DMS79 (cell line): ENCODE measurements at places on chromosomes 2 and 18.

DNA sequence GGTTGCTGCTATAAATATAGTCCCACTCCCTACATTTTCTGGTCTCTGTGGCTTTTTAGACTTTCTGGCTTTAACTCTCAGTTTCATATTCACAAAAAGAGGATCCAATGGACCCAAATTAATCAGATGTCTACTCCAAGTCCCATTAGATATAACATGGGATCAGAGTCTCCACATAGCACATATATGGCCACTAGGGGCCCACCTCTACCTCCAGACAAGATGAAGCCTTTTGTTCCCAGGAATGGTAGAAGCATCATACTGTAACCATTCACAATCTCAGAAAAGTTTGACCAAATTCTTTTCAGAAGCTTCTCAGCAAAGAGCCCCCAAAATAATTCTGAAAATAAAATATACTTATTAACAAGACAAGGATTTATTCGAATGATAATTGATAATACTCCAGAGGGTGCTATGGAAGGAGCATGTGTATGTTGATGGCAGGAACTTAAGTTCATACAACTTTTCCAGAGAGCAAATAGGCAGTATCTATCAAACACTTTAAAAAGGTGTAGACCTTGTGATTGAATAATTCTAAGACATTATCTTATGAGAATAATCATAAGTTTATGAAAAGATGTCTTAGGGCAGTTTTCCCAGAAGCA is 382.3 kb upstream of the CRIM1 start:
- DNase-seq: no peak

GRCh38 chr2:86171295-86171694 is 24.0 kb downstream of the IMMT start:
- no peak for DNase-seq

- no peak for DNase-seq
Measured at GRCh38 chr2:55038428-55038827, 11.8 kb downstream of the RTN4 start.

GRCh38 chr2:974054-974453 is 23.4 kb downstream of the SNTG2 start:
- no peak for DNase-seq

DNA sequence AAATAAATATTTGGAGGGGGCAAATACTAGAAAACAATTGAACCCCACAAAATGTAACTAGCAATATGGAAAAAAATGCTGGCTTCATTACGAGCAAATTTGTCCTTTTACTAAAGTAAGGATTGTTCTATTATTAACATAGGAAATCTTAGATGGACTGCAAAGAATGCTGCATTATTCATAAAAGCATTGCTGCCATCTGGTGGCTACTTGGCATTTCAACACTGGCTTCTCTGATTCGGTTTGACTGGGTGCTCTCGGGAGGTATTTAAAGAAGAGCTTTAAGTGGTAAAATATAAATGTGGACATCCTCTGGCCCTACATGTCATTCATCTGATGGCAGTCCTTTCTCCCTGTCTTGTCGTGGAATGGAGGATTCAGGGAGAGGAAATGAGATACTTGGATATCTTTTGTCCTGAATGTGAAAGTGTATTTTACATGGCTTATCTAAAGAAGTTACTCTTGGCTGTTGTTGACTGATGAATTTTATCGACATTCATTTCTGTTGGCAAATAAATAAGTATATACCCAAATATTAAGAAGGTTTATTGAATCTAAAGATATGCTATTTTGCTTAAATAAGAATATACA is 130.2 kb downstream of the ARHGAP15 start:
- peak; percentile 2 for DNase-seq

- no peak for DNase-seq
Measured at GRCh38 chr2:69767034-69767433, 25.1 kb downstream of the ANXA4 start.

- DNase-seq: no peak
Measured at GRCh38 chr18:12838178-12838634, 45.8 kb downstream of the PTPN2 start.

GRCh38 chr2:86039963-86040655 is 65.6 kb downstream of the POLR1A start:
- DNase-seq: no peak

GRCh38 chr2:101273056-101273455 is 20.4 kb downstream of the CNOT11 start:
- DNase-seq: no peak

DNA sequence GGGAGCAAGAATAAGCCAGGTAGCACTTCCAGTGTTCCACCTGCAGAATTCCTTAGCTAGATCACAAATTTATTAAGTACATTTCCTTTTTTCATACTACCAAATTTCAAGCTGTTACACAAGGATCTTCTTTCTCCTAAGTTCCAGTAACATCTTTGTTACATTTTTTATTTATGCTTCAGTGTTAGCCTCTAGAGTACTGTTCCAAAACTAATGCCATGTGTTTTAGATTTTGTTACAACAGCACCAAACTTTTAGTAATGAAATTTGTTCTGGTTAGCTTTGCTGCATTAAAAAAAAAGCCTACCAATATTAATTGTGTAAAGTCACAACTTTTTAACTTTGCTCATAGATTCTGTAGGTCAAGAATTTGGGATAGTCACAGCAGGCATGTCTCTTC is 161.1 kb downstream of the CAMKMT start:
- no peak for DNase-seq

- DNase-seq: peak; percentile 56
Measured at GRCh38 chr2:25294573-25295462, 46.9 kb downstream of the DNMT3A start.

- no peak for DNase-seq
Measured at GRCh38 chr2:123500988-123501387, 524.1 kb upstream of the CNTNAP5 start.

DNA sequence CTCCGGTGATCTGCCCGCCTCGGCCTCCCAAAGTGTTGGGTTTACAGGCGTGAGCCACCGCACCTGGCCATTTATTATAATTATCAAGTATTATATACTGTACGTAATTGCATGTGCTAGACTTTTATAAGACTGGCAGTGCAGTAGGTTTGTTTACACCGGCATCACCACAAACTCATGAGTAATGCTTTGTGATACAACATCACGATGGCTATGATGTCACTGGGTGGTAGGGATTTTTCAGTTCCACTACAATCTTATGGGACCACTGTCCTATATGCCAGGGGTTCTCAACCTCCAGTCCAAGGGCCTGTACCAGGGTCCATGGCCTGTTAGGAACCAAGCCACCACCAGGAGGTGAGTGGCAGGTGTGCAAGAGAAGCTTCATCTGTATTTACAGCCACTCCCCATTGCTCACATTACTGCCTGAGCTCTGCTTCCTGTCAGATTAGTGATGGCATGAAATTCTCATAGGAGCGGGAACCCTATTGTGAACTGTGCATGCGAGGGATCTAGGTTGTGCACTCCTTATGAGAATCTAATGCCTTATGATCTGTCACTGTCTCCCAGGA is 9.4 kb downstream of the SCYGR4 start:
- no peak for DNase-seq

DNA sequence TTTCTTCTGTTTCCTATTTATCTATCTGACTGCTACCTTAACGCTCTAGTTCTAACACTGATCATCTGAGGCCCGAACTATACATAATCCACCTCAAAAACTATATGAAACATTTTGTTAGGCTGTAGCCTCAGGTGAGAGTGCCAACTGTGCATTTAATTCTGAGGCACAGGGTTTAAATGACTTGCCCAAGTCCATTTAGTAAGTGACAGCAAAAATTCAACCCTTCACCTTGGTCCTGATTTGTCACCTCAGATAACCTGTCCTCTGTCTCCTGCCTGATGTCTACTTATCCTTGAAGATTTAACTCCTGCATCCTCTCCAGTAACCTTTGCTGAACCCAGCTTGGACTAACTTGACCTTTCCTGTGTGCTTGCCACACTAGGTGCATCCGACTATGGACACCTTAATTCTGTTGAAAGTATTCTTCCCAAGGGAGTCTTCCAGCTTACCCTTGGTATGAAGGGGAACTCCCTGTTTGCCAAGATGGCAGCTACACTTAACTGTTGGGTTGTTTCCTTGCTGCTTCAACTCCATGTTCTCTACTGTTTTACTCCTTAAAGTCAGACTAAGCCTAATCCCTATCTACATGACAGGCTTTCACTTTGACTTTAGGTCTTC is 23.5 kb downstream of the CD302 start:
- no peak for DNase-seq

- DNase-seq: no peak
Measured at GRCh38 chr18:38035193-38035592, 469.6 kb upstream of the CELF4 start.

DNA sequence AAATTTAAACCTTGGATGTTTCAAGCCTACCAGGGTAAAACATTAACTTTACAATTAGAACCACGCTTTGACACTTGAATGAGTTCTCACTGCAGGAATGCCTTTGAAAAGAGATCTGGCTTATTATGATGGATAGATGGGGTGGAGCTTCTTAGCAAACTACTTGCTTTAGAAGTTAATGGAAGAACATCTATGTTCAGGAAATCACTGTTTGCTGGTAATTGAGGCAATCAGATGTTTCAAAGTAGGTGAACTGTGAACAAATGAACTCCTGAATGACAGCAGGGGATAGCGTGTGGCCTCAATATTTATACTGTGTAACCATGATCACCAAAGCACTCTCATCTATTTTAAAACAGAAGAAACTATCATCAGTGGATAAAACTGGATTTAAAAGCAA is 383.6 kb downstream of the PIK3C3 start:
- no peak for DNase-seq

GRCh38 chr18:25510096-25510495 is 158.1 kb upstream of the ZNF521 start:
- no peak for DNase-seq

DNA sequence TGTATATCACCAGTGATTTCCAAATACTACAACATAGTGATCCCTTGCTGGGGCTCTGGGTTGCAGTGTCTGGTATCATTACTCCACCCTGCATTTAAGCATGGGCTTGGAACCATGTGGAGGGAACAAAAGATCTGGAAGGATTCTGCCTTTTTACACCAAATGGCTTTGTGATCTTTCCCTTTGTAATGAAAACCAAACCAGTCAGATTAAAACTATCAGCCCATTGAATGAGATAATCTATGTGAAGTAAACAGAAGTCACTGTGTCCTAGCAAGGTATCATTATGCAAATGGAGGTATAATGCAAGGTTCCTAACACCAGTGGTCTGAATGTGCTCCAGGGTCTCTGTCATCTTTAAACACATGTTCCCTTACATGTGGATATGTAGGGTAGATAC is 474.7 kb upstream of the TNP1 start:
- no peak for DNase-seq

DNA sequence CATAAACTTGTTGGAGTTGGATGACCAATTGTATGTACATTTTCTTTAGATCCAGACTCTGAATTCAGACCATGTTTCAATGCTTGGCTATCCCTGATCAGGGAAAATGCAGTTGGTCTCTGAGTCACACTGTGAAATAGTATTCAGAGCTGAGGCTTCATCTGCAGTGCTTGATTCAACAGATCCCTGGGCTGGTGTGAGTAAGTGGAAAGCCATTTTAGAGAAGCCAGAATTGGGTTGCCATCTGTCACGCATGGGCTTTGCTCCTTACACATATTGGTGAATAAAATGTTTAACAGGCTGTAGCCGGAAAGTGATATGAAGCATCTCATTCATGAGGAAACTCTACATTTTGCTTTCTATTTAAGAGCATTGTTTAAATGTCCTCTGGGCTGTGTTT is 50.0 kb upstream of the ACYP2 start:
- no peak for DNase-seq

- peak; percentile 59 for DNase-seq
Measured at GRCh38 chr18:58313491-58314032, 269.5 kb downstream of the NEDD4L start.

DNA sequence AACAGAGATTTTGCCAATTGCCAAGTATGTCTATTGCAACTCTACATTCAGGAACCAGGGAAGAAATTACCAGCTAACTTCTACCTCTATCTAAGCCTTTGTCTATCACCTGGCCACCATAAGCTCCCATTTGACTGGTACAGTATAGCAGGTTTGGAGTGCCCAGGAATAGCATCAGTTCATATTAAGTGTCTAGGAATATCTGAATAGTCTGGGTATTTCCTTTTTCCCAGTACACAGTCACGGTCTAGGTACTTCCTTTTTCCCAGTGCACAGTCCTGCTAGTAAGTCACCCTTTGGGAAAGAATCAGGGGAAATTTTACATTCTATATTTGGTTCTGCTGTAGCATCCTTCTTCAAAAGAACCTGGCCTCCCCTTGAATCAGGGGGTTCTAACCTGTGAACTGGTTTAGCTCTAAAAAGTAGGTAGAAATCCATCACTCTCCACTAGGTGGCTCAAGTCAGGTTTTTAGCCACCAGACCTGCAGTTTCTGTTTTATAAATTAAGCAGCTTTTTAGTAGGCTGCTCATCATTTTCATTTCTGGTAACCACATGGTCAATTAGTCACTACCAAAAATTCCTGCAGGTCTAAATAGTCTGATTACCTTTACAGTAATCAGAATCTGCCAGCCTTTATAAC is 49.3 kb upstream of the DNAJC10 start:
- no peak for DNase-seq

- no peak for DNase-seq
Measured at GRCh38 chr2:231720987-231721966, 13.0 kb downstream of the PTMA start.

DNA sequence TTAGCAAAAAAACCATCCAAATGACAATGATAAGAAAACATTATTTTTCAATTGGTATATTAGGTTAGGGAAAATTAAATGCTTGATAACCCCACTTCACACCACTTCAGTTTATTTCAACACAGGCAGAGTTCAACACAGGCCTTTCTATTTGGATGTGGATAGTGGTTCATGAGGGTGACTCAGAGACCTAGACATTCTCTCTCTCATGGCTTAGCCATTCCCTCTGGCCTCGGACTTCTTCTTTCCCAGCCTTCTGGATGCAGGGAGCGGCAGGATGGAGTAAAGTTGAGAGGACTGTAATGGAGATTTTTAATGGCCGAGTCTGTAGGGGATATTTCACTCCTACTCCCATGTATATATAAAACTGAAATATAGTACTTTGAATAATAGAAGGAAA is 109.7 kb downstream of the CTNNA2 start:
- DNase-seq: no peak

- DNase-seq: no peak
Measured at GRCh38 chr2:237642038-237642734, 14.8 kb downstream of the LRRFIP1 start.

- DNase-seq: peak; percentile 70
Measured at GRCh38 chr2:9178110-9178903, 28.3 kb upstream of the ASAP2 start.

- DNase-seq: no peak
Measured at GRCh38 chr18:25298853-25299274, 53.1 kb downstream of the ZNF521 start.

- DNase-seq: no peak
Measured at GRCh38 chr2:241540401-241540770, 18.2 kb upstream of the BOK start.

DNA sequence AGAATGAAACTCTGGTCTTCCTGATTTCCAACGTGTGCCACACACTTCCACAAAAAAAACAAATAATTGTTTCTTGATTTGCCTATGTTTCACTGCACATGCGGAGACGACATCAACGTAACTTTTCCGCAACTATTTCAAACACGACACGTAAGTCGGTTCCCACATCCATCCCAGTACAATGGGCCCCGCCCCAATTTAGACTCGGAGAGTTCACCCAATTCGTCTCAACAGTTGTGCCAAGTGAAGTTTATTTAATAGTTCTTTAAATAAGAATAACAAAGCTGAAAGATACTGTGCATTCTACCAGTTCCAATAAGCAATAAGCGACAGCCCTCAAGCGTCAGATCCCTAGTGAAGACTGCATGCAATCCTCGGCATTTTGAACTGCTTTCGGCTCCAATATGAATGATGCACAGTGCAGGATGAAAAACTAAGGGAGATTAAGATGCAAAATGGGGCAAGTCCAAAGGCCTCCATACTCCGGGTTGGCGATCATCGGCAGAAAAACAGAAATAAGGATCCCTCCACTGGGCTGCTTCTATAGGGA is 664 bp downstream of the CCT4 start:
- no peak for DNase-seq
